ENCODE measurements at places on chromosomes 1 and 21.

GRCh38 chr1:73009938-73010337, 727.6 kb upstream of the NEGR1 start:
- DNase-seq: no peak

DNA sequence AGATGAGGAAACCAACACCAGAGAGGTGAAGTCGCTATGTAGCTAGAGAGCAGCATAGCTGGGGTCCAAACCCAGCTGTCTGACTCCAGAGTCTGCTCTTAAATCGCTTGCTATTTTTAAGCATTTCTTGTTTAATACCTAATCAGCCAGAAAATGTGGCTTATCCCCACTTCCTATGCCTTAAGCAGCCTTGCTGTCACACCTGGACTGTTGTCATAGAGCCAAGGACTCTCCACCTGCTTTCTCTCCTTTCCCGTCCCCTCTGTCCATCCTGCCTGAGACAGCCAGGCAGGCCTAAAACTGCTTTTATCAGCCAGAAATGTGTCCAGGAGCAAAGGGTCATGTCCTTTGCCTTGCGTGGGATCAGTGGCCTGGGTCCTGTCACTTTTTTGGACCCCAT, 28.3 kb upstream of the EPHA8 start:
- no peak for DNase-seq

DNA sequence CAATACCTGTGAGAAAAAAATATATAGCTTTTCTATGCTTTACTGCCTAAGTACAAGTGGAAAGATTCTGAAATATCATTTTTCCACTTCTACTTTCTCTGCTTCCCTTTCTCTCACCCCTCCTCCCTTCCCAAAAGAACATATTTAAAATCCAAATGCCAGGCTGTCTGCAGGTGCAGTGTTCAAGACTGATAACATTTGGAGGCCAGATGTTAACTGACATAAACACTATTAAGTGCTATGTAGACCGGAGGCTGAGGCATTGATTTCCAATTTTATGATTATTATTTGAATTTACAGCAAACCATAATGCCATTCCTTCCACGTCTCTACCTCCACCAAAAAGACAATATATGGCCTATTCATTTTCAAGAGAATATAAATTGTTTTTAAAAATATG, 296.9 kb upstream of the SGIP1 start:
- no peak for DNase-seq

GRCh38 chr1:29689372-29690030, 453.2 kb downstream of the PTPRU start:
- no peak for DNase-seq

DNA sequence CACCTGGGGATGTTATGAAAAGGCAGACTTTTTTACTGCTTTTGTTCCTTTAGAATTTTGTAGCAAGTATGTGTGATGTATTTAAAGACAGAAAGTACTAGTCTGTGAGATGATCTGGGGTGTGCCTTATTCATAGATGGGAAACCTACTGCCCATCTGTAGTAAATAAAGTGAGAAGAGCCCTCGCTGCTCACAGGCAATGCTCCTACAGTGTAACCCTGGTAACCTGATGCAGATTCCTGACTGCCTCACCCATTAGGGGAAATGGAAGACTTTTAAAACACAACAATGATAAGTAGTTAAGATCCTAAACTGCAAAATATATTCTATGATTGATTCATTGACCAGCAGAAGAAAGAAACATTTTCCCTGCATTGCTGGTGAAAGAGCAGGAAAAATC, 19.4 kb upstream of the TMEM201 start:
- DNase-seq: no peak

DNA sequence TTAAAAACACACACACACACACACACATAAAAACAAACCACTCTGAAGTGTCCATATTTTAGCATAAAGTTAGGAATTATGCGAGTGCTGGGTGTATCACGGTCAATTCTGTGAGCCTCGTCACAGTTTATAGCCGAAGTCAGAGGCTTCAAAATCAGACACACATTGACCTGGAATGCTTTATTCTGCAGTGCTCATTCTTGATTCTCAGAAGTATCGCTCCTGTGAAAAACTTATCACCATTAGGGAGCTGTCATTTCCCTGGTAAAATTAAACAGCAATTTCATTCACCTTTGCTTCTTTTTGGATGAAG, 8.7 kb upstream of the IRF2BP2 start:
- no peak for DNase-seq

- peak; percentile 6 for DNase-seq
Observed at GRCh38 chr1:207804721-207805468, 53.0 kb downstream of the CD46 start.

GRCh38 chr1:82273816-82274215, 473.1 kb downstream of the ADGRL2 start:
- DNase-seq: no peak

- no peak for DNase-seq
Observed at GRCh38 chr1:115768549-115768948, at the start of gene CASQ2. TSS of gene CASQ2 (minus strand) at chr1:115768714. CDS start at chr1:115768541, 173 bp downstream.

GRCh38 chr1:15915991-15916390, 59.9 kb downstream of the ZBTB17 start:
- DNase-seq: no peak

DNA sequence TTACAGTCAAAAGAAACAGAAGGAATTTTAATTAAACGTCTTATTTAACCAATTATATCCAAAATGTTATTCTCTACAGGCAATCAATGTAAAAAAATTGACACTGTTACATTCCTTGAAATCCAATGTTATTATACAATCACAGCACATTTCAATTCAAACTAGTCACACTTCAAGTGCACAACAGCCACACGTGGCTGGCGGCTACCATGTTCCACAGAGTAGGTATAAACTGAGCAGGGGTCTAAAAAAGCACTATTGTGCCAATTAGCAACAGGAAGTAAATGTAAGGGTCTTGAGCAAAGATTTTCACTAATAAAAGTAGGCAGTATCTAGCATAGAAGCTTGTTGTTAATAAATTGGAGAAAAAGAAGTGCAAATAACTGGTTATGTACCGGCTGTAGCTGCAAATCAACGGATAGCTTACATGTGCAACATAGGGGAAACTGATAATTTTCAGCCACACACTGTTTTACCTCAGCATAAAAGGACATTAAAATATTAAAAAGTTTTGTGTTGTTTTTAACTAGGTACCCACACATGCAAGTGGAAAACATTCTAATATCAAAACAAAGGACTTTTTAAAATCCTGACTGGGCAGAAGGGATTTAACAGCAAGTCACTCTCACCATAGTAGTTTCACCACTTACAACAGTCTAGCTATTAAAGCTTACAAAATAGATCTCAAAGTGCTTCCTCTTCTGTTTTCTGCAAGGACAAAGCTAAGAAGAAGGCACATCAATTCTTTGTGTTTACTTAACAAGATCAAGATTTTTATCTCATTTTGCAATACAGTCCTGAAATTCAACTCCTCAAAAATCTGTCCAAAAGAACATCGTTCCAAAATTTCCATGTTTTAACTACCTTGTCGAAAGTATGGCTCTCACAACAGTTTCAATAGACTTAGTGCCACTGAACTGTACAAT, 2.5 kb downstream of the CSDE1 start:
- DNase-seq: no peak

DNA sequence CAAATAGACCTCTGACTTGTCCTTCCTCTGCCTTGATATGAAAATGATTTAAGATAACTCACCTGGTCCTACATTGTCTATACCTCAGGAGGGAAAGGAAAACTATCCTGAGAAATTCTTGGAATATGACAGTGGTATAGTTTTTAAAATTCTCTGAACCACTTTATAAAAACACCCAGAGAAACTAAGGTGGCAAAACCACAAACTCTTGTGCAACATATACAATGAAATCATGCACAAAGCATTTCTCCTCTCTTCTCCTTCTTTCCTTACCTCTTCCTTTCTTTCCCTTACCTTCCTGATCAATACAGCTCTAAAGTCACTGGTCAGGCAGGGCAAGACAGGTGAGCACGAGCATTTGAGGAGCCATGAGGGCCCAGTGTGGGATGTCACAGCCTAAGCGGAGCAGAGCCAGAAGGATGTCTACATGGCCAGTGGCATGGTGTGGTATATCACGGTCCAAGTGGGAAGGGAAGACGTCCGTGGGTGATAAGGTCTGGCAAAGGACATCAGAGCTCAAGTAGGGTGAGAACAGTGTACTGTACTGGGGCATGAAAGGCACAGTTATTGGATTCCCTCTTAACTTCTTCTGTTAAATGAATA, 543.3 kb downstream of the DPYD start:
- no peak for DNase-seq

DNA sequence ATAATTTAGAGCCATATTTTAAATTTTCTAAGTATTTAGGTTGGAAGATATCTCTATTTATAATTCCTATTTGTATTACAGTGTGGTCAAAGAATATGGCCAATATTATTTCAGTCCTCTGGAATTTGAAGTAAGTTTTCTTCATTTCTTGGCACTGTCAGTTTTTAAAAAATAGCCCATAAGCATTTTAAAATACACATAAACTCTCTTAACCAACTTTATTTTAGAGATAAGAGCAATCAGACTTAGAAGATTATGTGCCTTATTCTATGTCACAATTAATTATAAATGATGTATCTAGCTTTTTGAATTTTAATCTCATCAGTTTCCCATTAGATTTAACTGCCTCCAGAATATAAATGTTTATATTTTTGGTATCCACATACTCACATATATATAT, 130.8 kb downstream of the USP25 start:
- DNase-seq: no peak

DNA sequence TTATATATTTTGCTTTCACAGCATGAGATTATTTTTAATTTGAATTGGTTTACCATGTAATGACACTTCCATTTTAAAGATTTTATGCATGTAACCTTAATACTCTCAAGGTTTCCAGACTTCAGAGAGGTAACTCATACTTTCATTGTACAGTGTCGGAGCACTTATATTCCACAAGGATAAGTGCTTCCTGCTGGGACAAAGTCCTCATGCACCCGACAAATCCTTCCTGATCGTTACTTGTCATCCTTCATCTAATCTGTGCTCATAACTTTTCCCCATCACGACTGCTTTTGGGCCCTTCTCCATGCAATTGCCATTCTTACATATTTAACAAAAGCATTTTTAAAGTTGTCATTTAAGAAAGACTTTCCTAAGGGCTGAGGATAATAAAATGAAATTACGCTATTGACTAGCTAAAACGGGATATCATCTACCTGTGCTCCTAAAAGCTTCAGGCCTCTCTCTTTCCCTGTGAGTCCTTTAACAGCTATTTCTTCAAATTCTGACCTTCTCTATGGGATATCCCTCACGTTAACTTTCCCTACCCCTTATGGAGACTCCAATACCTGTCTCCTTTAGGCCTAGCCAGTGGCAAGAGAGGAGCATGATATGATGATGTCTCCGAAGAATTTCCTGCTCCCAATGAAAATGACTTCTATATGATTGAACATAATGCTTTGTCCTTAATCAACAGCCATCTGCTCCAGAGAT, 59.3 kb downstream of the NCAM2 start:
- no peak for DNase-seq

Data from WERI-Rb-1 (cell line).